ENCODE measurements at places on chromosomes 3 and 15.

DNA sequence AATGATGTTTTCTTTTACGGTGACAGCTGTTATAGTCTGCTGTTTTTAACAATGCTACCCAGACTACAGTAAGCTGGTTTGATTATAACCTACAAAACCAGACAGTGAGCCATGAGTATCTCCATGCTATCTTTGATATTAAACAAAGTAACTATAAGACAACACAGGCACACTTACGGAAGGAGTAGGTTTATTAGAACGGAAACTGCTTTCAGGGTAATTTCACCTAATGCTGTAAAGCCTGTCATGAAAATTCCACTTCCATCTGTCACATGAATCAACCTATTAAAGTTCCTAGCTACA lies 33.0 kb downstream of the VPS13C start:
- DNase-seq: no peak

DNA sequence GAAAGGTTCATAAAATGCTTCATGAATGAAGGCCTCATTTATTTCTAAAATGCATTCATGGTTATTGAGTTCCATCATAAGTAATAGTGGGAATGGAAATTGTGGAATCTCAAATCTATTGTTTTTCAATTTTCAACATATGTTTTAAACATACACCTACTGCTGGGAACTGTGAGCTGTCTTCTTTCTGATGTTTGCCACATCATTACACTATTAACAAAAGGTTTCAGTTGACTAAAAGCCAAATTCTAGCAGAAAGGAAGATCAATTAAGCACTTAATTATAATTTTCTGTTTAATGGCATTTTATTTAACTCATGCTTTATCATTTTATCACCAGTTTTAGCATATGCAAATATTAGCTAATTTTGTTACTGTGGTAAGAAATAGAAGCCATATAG lies 13.8 kb upstream of the TBC1D23 start:
- DNase-seq: no peak

DNA sequence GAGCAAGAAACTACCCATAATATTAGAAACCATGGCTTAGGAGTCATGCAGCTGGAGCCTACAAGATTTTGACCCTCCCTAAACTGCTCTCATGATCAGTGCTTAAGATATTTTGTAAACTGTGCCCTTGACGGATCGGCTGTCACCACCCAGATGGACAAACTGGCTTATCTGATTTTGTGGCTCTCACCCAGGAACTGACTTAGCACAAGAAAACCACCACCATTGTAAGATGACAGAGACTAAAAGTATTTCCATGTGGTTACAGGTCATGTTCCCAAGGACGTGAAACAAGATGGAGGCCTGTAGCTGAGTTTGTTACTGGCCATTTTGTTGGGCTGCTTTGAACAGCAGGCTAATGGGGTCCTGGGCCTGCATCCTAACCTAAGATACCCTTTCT lies 940.9 kb downstream of the OTOL1 start:
- no peak for DNase-seq

DNA sequence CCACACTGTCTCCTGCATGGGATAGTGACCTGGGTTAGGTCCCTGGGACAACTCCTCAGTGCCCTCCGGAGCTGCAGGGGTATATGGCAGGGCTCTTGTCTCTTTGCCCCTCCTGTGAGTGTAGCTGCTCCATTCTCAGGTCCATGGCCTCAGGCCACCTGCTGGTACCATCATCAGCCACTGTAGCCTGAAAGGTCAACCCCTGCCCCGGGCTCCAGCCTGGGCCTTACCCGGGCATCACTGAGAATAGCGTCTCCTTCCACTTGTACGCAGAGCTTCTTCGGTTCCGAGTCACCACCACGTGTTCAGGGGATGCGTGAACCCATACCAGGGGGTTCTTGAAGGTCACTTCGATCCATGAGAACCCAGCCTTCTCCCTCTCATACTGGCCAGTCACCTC lies 13.8 kb downstream of the ITIH4 start:
- no peak for DNase-seq

DNA sequence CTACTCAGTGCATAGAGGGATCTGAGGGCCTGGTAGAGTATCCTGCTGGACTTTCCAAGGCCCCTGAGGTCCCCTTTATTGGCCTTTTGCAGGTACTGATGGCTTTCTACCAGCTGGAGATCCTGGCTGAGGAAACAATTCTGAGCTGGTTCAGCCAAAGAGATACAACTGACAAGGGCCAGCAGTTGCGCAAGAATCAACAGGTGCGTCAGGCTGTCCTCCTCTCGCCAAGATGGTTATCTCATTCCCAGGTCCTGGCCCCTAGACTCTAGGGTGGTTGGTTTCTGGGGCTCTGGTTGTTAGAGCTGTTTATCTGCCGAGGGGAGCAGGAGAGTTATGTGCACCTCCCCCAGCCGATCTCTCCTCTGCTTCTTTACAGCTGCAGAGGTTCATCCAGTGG lies 9.3 kb downstream of the EIF2B5 start:
- DNase-seq: no peak

GRCh38 chr3:172448661-172449465 lies 607 bp upstream of the GHSR start:
- no peak for DNase-seq

DNA sequence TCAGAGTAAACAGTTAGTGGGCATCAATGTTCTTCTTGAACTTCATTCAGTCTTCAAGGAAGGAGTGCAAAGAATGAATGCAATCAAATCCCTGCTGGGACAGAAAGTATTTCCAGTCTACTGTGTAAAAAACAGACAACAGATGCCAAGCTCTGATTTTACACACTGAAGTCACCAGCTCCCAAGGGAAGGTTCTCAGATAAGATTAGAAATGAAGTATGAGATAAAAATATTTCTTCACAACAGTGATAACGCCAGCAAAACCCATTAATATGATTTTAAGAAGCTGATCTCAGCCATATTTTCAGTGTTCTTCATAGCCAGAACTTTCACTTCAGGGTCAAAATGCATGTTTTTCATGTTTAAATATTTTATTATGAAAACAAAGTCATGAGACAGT lies 265.6 kb downstream of the CTNNB1 start:
- DNase-seq: no peak

- no peak for DNase-seq
Measured at GRCh38 chr3:167113035-167113830, 266.9 kb downstream of the ZBBX start.

DNA sequence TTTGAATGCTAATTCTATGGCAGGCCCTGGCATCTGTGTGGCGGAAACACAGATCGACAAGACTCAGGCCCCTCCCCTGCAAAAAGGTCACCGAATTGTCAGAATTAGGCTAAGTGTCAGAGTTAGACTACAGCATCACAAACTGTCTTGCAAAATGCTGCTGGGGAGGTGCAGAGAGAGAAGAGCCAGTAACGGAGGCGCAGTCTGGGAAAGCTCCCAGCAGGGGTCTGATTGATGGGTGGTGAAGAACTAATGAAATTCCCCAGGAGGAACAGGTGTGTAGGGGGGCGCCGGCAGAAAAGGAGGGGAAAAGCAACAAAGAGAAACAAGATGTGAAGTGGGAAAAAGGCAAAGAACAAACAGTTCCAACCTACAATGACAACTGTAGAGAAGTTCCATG lies 72.7 kb upstream of the TAMM41 start:
- no peak for DNase-seq

DNA sequence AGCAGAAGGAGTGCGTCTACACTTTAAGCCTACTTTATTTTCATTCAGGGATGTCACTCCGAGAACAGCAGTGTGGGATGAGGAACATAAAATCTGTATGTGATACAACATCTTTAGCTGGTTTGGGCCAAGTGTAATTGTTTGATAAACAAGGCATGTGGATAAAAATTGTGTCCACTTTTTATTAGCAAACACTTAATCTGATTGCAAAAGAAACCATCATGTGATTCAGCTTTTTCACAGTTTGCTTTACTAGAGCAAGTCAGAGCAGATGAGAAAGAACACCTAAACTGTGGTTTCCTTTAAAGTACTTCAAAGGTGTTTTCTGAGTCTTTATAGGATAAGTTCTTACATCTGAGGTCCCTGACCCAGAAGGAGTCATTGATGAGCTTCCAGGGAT lies 237.9 kb downstream of the THSD4 start:
- no peak for DNase-seq

DNA sequence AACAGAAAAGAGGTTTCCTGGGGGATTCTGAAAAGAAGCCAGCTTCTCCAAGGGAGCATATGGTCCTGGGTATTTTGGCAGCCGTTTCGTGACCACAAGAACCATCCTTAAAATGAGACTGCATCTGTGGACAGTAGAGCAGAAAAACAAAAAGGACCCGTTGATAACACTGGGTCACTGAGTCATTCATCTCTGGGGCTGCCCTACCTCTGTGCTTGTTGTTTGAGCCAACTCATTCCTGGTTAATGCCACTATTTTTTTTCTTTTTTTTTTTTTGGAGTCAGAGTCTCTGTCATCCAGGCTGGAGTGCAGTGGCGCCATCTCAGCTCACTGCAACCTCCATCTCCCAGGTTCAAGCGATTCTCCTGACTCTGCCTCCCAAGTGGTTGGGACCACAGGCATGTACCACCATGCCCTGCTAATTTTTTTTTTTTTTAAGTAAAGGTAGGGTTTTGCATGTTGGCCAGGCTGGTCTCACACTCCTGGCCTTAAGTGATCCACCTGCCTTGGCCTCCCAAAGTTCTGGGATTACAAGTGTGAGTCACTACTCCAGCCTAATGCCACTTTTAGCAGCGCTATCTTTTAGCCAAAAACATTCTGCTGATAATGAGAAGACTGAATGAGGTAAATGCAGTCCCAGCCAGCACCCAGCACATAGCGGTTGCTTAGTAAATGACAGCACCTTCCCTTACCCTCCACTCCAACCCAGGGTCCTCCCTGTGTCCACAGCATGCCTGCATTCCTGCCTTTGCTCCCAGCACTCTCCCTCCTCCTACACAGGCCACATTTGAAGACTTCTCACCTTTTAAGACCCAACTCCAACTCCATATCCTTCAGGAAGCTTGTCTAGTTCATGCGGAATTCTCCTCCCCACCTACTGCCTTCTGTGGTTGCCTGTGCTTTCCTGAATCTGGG lies 9.1 kb upstream of the ISL2 start:
- no peak for DNase-seq

DNA sequence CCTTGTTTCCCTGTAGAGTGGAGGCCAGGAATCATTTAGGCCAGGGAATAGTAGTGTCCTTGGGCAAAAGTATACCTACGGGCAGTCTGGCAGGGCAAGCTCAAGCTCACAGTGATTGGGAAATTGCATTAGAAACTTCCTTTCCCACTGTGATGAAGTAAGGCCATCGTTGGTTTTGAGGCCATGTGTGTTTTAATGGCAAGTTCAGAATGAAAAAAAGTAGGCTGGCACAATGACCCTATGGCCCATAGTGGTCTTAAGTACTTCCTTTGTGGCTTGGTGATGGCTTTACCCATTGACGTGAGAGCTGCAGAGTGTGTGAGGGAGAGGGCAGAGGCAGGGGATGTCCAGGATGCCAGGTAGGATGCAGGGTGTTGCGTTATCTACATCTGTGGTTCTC lies 28.8 kb downstream of the LIMD1 start:
- DNase-seq: no peak

DNA sequence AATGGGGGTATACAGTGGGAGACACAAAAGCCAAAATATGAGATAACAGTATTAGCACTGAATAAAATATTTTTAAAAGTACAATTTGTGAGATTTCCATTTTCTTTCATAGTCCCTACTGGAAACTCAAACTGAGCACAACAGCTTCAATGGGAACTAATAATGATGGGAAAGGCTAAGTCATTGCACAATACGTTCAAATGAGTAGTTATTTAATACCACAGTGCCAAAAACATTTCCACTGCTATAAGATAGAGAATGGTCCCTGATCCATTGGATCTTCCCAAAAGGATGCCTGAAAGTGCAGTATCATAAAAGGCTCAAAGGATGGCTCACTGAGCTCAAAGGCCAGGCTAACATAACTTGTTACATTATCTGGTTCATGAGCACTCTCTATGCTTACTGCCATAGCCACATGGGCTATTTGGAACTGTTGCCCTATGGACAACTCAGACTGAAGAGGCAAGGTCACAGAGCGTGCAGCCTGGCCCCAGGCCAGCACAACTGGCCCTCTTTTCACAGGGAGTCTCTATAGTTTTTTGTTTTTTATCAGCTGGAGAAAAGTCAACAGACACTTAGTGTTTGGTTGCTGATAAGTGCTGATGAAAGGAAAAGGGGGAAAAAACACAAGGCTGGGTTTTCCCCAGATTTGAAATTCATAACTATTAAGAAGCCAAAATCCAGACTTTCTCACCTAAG lies 54.1 kb upstream of the PPIB start:
- no peak for DNase-seq

DNA sequence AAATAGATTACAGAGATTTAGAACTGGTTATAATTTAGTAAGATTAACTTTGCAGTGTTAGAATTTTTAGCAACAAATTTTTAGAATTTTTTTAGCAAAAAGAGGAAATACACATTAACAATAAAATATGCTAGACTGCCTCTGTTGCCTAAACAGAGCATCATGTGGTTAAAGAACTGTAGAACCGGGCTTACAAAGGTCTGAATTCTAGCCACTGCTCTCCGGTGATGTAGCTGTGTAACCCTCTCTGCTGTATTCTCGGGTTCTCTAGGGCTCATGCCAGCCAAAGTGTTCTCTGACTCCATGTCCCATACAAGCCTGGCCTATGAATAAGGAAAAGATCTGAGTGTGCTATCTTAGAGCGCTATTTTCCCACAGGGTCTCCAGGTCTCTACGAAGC lies 2.9 kb upstream of the P2RY12 start:
- DNase-seq: peak; percentile 24

GRCh38 chr3:108030960-108031359 lies 59.9 kb downstream of the CD47 start:
- DNase-seq: no peak

DNA sequence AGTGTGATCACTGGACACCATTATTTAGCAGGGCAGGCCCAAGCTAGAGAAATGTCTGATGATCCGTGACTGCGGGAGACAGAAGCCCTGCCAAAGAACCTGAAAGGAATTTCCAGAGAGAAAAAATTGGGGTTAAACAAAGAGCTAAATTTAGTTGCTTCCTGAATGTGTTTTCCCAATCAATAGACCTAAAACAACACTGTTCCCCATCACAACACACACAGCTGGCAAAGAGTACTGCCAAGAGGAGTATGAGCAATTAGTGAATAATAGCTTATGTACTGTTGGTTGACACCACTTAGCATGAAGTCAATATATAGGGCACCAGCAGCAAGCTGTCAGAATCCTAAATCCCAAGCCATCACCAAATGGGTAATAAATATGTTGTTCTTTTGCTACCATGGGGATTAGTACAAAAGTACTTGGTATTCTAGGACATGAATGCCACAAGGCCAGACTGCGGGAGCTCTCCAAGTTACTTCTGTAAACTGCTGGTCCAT lies 35.7 kb downstream of the CLK3 start:
- no peak for DNase-seq

DNA sequence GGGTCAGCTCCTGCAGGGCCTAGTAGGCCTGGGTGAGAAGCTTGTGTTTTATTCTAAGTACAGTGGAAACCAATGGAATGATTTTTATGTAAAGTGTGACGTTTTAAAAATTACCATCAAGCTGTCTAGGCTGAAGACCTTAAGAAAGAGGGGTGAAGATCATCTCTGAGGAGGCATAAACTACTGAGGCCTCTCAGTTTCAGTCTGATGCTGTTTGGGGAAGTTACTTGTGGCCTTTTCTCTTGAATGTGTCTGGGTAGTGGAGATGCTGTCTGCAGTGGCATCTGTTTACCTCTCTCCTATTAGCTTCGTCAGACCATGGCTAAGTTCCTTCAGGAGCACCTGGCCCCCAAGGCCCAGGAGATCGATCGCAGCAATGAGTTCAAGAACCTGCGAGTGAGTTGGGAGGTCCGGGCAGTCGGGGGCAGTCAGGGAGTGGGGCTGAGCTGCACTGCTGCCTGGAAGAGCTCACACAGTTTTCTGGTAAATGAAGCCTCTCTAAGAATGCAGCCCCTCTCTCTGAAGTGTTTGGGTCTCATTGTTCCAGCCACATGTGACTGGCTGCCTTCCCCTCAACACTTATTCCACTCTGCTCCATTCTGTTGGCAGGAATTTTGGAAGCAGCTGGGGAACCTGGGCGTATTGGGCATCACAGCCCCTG lies 1.9 kb downstream of the IVD start:
- DNase-seq: no peak
